NCI-H1105 treated with DMSO at 0.1 percent for 48 hours (cell line): ENCODE measurements at places on chromosomes 12 and 14.

GRCh38 chr12:88142610-88142991 is 494 bp downstream of the TMTC3 start:
- DNase-seq = peak; percentile 57

DNA sequence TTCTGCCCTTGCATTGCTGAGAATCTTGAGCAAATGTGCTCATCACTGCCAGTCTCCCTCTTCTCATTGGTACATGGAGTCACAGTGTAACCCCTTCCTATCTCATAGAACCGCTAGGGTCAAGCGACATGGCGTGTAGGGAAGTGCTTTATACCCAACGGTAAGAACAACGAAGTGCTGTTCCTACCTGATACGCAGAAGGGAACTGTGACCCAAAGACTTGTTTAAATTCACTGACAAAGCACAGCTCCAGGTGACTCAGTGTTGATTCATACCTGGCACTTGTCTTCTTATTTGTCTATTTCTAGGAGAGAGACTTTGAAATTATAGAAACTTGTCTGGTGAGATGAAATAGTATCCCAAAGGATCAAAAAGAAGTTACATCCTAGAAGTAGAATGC is 53.7 kb downstream of the FBXL14 start:
- no peak for DNase-seq

- DNase-seq = no peak
These were observed 21.1 kb downstream of the PLXNC1 start for GRCh38 chr12:94169495-94169894.

- DNase-seq = no peak
These were observed 313.6 kb upstream of the RTL1 start for GRCh38 chr14:101217080-101217463.

DNA sequence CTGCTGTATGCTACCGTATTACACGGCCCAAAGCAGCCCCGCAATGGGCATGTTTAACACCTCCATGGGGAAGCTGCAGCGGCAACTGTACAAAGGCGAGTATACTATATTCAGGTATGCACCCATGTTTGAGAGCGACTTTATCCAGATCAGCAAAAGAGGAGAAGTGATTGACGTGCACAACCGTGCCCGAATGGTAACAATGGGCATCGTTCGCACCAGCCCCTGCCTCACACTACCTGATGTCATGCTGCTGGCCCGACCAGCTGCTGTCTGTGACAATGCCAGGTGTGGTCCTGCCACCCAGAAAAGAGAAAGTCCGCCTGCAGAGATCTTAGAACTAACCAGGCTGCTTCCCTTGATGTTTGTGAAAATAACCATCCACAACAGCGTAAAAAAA is 630 bp downstream of the GARIN6 start:
- no peak for DNase-seq
